ENCODE measurements at places on chromosomes 5 and 9. TPM values are rescaled to one million over a fixed set of nuclear protein-coding genes. Genes with fewer than 3 reads are reported as not detected.
A peak's percentile ranks its signal among the peaks of the same experiment; 100 is the strongest.

DNA sequence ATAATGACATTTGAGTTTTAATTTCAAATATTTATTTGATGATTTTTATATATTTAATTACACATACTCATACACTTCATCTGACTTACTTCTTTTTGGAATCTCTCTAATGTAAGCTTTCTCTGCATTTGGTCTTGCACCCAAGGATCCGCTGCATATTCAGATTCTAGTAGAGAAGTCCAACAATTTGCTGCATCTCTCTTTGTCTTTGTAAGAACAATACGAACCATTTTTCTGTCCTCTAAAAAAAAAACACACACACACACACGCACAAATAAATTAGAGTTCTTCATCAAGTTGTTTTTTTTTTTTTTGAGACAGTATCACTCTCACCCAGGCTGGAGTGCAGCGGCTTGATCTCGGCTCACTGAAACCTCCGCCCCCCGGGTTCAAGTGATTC lies 3.1 kb downstream of the NUDCD2 start:
- H3K36me3 ChIP-seq = peaks cover 19% of the 10 kb centered on the region
- H3K27ac ChIP-seq = peak overlapping the region; percentile 56
- DNase-seq = no peak
- no peaks in the 10 kb centered on the region for H3K27me3 ChIP-seq

DNA sequence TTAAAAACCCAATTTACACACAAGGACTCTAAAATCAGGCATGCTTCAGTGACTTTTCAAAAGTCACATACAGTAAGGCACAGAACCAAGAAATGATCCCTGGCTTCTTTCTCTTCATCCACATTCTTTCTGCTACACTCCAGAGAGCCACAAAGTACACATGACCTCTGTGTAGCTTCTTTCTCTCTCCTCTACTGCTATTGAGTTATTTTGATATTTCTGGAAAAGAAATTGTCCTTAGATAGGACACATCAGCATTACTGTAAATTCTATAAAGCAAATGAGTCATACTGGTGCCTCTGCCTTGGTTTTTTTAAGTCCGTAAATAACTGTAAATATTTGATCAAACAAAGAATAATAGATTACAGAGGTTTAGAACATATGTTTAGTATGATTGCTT lies 96.3 kb downstream of the KIAA0825 start:
- no peak overlapping the region for H3K4me3 ChIP-seq
- no peak overlapping the region for H3K27ac ChIP-seq
- no peaks in the 10 kb centered on the region for H3K27me3 ChIP-seq
- DNase-seq = no peak
- H3K36me3 ChIP-seq = no peaks in the 10 kb centered on the region

DNA sequence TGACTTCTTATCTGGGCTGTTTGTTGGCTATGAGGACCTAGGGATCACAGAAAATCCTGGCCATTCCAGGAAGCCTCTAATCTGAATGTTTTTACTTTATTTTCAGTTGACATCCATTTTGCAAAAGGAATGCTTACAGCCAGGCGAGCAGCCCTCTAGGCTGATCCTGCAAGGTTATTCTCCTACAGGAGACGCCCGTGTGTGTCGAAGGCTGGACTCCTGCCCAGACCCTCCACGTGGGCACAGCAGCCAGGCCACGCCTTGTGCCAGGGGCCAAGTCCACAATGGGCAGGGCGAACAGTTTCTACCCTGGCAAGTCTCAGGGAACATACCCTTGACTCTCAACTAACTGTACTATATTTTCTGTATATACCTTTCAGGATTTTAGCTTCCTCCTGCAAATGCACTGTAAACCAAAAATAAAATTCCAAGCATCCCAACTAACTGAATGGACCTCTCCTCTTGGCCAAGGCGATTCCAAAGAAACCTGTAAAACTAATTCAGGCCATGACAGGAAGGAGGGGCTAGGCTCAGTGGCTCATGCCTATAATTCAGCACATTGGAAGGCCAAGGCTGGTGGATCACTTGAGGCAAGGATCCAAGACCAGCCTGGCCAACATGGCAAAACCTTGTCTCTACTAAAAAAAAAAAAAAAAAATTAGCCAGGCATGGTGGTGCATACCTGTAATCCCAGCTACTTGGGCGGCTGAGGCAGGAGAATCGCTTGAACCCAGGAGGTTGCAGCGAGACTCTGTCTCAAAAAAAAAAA lies 5.7 kb downstream of the CMBL start:
- peaks cover 20% of the 10 kb centered on the region for H3K36me3 ChIP-seq
- peaks cover 11% of the 10 kb centered on the region for H3K4me1 ChIP-seq
- no peak overlapping the region for H3K27ac ChIP-seq
- no peak overlapping the region for H3K4me3 ChIP-seq

DNA sequence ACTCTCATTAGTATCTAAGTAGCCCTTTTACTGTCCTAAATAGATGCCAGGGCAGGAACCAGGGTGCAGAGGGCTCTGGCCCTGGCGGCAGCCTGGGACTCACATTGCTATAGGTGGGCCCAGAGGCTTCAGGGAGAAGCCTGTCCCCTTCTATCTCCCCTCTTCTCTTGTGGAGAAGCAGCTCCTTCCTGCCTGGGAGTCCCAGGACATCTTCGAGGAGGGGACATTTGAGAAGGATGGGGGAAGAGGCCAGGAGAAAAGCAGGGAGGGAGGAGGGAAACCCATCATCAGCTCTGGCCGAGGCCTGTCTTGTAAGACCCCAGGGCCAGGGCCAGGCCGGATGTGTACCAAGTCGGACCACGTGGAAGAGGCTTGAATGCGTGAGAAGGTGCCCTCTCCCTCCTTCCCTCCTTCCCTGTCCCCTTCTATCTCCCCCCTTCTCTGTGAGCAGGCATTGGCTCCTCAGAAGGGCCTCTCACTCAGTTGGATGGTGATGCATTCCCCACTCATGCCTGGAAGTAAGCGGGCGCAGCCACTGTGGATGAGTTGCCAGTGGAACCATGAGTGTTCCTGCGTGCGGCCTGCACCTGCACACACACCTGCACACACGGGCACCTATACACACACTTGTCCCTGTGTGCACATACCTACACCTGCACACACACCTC lies 20.7 kb upstream of the LPCAT1 start:
- H3K27me3 ChIP-seq = peaks cover 12% of the 10 kb centered on the region
- DNase-seq = no peak
- no peaks in the 10 kb centered on the region for H3K36me3 ChIP-seq
- H3K4me3 ChIP-seq = no peak overlapping the region
- H3K4me1 ChIP-seq = peaks cover 3% of the 10 kb centered on the region

The CCDC183 gene
- total RNA-seq = 25.1 TPM

The ALDH1A1 gene
- 10.9 TPM for total RNA-seq

DNA sequence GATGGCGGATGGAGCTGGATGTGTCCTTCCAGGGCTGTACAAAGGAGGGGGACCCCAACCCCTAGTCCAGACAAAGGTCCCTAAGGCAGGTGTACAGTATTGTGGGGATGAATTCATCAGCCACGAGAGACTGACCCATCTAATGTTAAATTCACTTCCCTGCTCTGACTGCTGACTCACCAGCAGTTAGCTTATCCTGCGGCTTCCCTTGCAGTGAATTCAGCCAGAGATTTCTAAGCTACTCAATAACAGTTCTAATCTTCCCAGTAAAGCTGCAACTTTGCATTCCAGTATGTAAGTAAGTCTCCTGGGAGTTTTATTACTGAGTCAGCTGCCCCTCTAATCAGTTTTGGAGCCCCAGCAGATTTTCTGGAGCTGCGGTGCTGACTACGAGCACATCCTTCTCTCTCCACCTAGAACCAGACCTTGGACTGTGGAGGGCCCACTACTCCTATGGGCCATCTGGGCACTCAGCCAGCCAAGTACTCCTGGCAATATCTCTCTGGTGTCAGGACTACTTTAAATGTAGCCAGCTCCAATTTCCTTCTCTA lies 16.1 kb downstream of the B4GALT1 start:
- no peak for DNase-seq
- H3K27ac ChIP-seq = peak overlapping the region; percentile 90
- H3K36me3 ChIP-seq = peaks cover 6% of the 10 kb centered on the region
- no peak overlapping the region for H3K4me3 ChIP-seq

DNA sequence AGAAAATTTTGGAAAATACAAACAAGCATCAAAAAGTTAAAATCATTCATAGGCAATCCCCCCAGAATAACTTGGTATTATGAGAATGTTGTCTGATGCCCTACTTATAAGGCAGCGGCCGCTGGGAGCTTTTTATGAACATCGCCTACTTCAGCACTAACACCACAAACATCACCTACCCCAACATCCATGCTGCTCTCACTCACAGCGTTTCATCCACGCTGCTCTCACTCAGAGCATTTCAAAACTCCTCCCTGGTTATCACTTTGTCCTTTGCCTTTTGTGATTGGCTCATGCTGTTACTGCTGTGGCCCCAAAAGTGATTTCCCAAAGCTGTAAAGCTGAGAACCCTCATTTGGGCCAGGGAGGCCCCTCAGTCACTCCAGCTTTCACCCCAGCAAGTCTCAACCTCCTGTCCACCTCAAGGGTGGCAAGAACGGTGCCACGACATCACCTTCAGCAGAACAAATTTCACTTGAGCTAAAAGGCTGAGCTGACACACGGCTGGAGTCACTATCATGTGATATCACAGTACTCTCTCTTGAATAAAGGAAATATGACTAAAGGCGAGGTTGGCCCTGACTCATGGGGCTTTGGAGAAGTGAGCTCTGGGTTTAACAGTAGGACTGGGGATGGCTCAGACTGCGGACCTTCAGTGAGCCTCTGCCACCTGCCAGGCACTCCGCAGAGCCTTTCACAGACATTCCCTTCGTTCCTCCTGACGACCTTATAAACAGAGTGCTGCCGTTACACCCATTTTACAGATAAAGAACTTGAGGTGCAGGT lies 25.2 kb downstream of the SHC3 start:
- no peaks in the 10 kb centered on the region for H3K4me1 ChIP-seq
- no peak overlapping the region for H3K4me3 ChIP-seq

DNA sequence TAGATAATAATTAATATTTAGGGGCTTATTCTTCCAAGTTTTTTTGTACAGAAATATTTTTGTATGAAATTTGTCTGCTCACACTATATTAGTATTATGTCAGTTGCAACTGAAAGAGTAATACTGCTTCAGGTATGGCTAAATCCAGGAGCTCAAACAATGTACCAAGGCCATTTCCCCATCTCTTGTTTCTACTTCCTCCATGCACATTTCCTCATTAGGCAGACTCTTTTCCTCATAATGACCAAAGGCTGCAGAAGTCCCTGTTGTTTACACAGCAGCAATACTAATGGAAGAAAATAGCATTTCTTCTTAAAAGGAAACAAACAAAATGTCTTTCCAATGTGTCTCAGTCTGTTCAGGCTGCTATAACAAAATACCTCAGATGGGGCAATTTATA lies 9.2 kb upstream of the OTULINL start:
- no peak overlapping the region for H3K27ac ChIP-seq
- no peak for DNase-seq
- no peak overlapping the region for H3K4me3 ChIP-seq
- no peaks in the 10 kb centered on the region for H3K36me3 ChIP-seq

The SLC34A1 gene
- total RNA-seq = not detected

GRCh38 chr5:172558076-172558976 lies 82.7 kb upstream of the NEURL1B start:
- peak overlapping the region; percentile 92 for H3K27ac ChIP-seq
- H3K27me3 ChIP-seq = peaks cover 2% of the 10 kb centered on the region
- H3K4me1 ChIP-seq = peaks cover 56% of the 10 kb centered on the region
- H3K4me3 ChIP-seq = peak overlapping the region; percentile 24
- DNase-seq = no peak

- H3K27me3 ChIP-seq = peaks cover 18% of the 10 kb centered on the region
- no peak overlapping the region for H3K4me3 ChIP-seq
- no peak overlapping the region for H3K27ac ChIP-seq
- H3K36me3 ChIP-seq = no peaks in the 10 kb centered on the region
- H3K4me1 ChIP-seq = peaks cover 64% of the 10 kb centered on the region
- no peak for DNase-seq
Observed at GRCh38 chr5:4514067-4514648, 626.0 kb upstream of the ADAMTS16 start.

DNA sequence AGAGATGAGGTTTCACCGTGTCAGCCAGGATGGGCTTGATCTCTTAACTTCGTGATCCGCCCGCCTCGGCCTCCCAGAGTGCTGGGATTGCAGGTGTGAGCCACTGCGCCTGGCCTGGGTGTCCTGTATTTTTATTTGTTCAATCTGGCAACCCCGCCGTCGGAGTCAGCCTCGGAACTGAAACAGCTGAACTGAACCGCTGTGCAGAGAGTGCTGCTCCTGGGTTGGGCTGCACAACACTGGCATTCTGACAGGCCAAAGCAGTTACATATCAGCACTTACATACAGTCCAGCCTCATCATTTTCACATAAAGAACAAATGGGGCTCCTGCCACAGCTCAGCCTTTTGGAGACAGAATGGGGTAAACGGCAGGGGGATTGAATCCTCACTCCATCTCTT lies 185.6 kb downstream of the C9orf50 start:
- peaks cover 1% of the 10 kb centered on the region for H3K36me3 ChIP-seq
- H3K4me3 ChIP-seq = no peak overlapping the region
- DNase-seq = no peak
- peaks cover 73% of the 10 kb centered on the region for H3K4me1 ChIP-seq

DNA sequence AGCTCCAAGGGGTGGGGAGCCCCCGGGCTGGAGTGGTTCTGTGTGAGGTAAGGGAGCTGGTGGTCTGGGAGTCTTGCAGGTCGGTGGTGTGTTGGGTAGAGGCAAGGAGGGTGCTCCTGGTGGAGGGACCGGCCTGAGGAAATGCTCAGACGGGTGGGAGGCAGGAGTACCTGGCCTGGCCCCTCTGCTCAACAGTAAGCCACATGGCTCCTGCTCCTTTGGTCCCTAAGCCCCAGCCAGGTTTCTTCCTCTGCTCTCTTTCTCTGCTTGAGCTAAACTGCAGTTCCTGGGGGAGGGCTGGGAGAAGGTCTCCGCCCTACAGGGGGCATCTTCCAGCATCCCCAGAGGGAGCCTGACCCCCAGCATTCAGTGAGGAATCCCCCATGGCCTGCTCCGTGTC lies 17.2 kb downstream of the TSPAN17 start:
- no peak for DNase-seq
- peaks cover 48% of the 10 kb centered on the region for H3K27me3 ChIP-seq
- H3K36me3 ChIP-seq = no peaks in the 10 kb centered on the region

The CAMLG gene
- 49.2 TPM for total RNA-seq

DNA sequence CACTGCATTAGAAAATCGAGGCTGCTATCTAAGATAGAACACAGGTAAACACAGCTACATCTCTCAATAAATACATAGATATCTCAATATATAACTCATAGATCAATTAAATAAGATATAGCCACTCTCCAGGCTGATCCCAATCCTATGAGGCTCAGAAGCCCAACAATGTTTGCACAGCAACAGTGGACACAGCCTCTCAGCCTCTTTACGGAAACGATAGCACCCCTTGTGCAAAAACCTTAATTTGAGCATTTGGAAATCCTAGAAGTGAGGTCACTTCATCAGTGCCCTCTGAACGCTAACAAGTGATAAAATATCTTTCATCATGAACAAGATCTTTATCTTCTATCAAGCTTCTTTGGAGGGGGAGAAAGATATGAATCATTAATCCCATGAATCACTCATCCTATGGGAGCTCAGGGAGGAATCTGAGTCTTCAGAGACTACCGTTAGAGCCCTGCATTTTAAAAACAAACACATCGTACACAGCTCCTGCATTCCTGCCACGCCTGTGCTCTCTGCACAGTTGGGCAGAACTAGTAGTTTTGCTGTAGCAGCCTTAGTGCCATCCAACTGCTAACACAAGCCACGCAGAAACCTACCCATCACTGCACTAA lies 71.4 kb downstream of the MED27 start:
- DNase-seq = no peak
- H3K27me3 ChIP-seq = no peaks in the 10 kb centered on the region
- no peak overlapping the region for H3K27ac ChIP-seq

The CCDC127 gene
- 10.2 TPM for total RNA-seq

- H3K27me3 ChIP-seq = no peaks in the 10 kb centered on the region
- H3K4me3 ChIP-seq = no peak overlapping the region
- no peaks in the 10 kb centered on the region for H3K36me3 ChIP-seq
- DNase-seq = no peak
- peaks cover 21% of the 10 kb centered on the region for H3K4me1 ChIP-seq
Observed at GRCh38 chr5:21810737-21811316, 1042.3 kb downstream of the CDH12 start.
